ENCODE measurements at places on chromosomes 4 and X.
A peak's percentile ranks its signal among the peaks of the same experiment; 100 is the strongest.

DNA sequence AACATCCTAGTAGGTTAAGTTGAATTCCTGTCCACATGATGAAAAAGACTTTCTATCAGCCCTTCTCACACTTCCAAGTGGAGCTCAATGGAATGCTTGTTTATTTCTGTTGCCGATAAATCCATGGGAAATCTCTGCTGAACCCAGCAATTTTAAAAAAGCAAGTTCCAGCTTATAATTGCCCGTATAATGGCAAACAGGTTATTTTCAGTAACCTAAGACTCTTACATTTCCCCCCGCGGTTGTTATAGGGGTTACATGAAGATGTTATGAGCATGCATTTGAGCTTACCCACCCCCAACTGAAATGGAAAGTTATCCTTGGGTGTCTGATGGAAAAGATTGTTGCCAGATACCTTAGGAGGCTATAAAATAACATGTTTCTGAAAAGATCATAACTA lies 136.2 kb downstream of the PALLD start:
- DNase-seq = no peak

DNA sequence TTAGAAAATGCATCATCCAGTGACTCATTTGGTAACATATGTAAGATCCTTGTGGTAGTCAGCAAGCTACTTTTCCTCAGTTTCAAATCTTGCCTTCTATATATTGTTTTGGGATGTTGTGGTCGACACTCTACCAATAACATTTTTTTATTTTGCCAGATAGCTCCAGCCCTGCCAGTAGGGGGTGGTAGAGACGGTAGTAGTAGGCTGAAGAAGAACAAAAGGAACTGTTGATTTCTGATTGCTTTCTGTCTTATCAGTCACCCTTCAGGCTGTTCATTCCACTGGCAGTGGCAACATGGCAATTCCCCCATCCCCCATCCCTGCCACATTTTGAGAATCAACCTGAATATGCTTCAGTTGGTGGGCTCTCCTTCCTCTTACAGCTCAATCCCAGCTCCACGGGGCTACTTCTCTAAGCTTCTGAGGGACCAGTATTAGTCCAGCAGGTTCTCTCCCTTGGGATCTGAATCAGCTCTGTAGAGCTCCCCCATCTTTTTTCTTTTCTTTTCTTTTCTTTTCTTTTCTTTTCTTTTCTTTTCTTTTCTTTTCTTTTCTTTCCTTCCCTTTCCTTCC lies 171.5 kb upstream of the VEGFC start:
- peak; percentile 42 for DNase-seq

GRCh38 chr4:6889736-6890324 lies 19.8 kb upstream of the TBC1D14 start:
- no peak for DNase-seq

- no peak for DNase-seq
These were observed 31.3 kb downstream of the IGFBP7 start for GRCh38 chr4:57078685-57079521.

DNA sequence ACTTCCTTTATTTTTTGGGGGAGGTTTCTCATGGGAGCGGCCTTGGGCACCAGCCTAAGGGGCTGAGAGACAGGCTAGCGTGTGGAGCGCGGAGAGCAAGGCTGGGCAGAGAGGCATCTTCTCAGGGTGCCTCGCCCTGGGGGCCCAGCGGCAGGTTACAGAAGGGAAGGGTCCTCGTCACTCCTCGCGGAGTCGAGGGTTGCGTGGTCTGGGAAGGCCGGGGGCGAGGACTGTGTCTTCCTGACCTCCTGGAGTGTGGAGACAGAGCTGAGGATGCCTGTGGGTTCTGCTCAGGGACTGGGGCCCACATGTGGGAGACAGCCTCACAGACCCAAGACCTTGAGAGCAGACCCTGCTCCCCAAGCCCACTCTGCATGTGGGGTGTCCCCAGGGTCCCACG lies 79.6 kb upstream of the LRPAP1 start:
- no peak for DNase-seq

DNA sequence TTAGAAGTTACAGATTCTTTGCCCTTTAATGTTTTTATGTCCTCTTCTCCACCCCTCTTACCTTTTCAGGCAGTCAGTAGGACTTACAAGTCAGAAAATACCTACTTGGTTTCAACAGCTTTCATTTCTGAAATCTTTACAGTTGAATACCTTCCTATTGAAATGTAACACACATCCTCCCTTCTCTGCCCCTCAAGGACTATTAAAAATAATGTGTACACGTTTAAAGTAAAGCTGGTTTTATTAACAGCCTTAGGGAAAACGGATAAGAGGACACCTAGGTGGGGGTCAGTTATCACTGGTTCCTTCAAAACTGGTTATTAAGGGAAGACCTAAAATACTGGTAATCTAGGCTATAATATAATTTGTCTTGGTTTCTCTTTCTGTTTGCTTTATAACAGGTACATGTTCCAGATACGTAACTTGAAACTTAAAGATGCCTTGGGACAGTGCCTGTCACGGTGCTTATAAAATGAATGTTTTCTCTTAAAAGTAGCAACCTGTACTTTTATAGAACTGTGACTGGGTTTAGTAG lies 1.8 kb downstream of the CCSER1 start:
- no peak for DNase-seq

- no peak for DNase-seq
These were observed 905.7 kb downstream of the CCSER1 start for GRCh38 chr4:91032725-91033445.

- DNase-seq = no peak
These were observed 65.2 kb downstream of the PARM1 start for GRCh38 chr4:74997948-74998729.

- DNase-seq = no peak
These were observed 316.0 kb downstream of the TRIML1 start for GRCh38 chr4:188455062-188455752.

DNA sequence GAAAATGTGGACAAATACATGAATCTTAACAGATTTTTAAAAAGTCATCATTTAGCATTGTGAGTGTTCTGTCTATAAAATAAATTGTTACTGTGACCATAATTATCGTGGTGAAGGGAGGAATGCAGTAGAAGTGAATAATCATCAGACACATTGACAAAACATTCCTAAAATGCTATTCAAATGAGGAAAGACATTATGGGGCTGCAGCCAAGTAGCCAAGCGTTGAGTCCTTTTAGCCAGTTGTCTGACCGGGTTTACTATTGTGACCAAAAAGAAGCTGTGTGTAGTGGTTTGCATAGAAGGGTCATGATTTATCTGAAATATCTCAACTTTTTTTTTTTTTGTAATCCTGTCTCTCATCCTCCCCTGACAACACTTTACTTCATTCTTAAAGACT lies 19.5 kb downstream of the WWC2 start:
- DNase-seq = no peak

DNA sequence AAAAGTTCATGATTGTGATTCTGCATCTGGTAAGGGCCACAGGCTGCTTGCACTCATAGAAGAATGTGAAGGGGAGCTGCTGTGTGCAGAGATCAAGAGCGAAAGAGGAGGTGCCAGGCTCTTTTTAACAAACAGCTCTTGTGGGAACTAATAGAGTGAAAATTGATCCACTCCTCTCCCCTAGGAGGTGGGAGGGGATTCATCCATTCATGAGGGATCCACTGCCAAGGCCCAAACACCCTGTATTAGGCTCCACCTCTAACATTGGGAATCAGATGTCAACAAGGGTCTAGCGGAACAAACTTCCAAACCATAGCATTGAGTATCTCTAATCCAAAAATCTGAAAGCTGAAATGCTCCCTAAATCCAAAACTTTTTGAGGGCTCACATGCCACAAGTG lies 16.4 kb upstream of the PPID start:
- no peak for DNase-seq

DNA sequence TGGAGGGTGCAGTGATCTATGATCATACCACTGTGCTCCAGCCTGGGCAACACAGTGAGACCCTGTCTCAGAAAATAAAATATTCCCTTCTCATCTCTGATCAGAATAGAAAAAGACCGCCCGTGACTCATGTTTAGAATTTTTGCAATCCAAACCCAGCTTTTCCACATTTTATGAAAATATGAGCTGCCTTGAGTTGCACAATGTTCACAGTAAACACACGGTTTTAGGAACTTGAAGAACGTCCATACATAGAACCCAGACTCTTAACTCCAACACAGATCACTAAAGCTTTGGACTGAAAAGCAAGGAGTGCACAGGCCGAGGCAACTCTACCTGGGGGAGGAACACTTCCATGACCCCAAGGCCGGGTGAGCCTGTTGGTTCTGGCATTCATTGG lies 305.0 kb downstream of the TENM3 start:
- DNase-seq = no peak

DNA sequence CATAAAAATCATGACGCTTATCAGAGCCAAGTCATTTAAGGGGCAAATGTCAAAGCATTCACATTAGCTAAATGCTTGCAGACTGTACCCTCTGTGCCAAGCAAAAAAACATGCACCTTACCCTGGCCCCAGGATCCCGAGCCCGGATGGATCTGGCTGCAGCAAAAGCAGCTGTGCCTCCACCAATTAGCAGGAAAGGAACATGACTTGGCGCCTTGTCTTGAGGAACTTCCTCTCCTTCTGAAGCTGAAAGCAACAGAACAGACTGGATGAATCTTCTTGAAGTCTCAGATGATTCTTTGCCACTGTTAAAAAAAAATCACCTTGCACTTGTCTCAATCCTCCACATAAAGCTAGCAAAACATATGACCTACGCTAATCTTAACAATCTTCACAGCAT lies 18.0 kb downstream of the AIFM1 start:
- DNase-seq = no peak

- DNase-seq = no peak
These were observed 1.2 kb downstream of the ATP11C start for GRCh38 chrX:139931646-139932072.

DNA sequence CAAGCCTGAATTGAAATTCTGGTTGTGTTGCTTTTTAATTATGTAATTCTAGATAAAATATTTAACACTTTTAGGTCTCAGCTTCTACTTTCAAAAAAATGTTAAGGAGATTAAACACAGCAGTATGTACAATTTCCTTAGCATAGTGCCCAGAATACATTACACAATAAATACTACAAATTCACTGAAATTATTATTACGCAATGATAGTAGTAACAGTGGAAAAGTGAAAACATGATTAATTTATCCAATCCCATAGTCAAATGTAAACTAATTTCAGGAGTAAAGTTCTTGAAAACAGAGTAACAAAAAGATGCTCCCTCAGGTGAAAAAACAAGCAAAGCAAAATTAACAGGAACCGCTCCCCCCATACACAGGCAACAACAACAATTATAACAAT lies 1915.4 kb downstream of the STIM2 start:
- no peak for DNase-seq

GRCh38 chr4:26227601-26228229 lies 93.1 kb upstream of the RBPJ start:
- DNase-seq = no peak

GRCh38 chr4:72119946-72120345 lies 88.1 kb downstream of the NPFFR2 start:
- no peak for DNase-seq

DNA sequence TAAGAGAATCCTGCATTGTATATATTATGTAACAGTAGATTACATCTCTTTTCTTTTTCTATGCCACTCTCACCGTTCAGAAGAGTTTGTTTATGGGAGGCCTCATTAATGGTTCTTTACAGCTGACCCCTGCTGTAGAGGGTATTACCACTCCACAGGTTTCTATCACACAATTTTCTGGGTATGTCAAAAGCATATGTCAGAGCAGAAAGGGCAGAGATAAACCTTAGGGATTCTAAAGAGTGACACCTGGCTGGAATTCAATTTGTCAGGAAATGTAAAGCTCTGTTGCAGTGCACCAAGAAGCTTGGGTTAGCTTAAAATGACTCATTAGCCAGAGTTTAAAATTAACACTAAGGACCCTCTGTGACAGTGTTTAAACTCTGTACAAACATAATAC lies 658.7 kb downstream of the PCDH18 start:
- no peak for DNase-seq

GRCh38 chrX:40871385-40872082 lies 136.2 kb upstream of the MED14 start:
- DNase-seq = no peak
